ENCODE measurements at places on chromosomes 13 and 19. TPM values are rescaled to one million over a fixed set of nuclear protein-coding genes. Genes with fewer than 3 reads are reported as not detected.

LGALS14 gene
- total RNA-seq, result not detected

GPR12 gene
- total RNA-seq, result not detected

CYP2S1 gene
- 24.9 TPM for total RNA-seq

FPR1 gene
- 0.11 TPM for total RNA-seq

TEX26 gene
- total RNA-seq, result not detected

SLC1A6 gene
- not detected for total RNA-seq

DPF1 gene
- 4.8 TPM for total RNA-seq

CBLC gene
- not detected for total RNA-seq

LDLR gene
- total RNA-seq, result 36.1 TPM

ACER1 gene
- total RNA-seq, result not detected

CEACAM8 gene
- not detected for total RNA-seq

RGL3 gene
- total RNA-seq, result 2.4 TPM

IL4I1 gene
- 1.4 TPM for total RNA-seq

ZNF98 gene
- not detected for total RNA-seq

MCF2L gene
- total RNA-seq, result 0.09 TPM

TMEM238 gene
- 7.0 TPM for total RNA-seq

HSH2D gene
- 0.14 TPM for total RNA-seq

CGB2 gene
- not detected for total RNA-seq

ZNF682 gene
- total RNA-seq, result not detected

CCDC8 gene
- not detected for total RNA-seq

ALOX5AP gene
- total RNA-seq, result 7.1 TPM

ZNF708 gene
- 1.1 TPM for total RNA-seq

SLITRK1 gene
- not detected for total RNA-seq

LILRB4 gene
- not detected for total RNA-seq

CLEC17A gene
- not detected for total RNA-seq

KLK10 gene
- 0.45 TPM for total RNA-seq

EBI3 gene
- 3.1 TPM for total RNA-seq

ZGLP1 gene
- total RNA-seq, result 1.1 TPM

PRR22 gene
- total RNA-seq, result 2.9 TPM

UBE2L5 gene
- not detected for total RNA-seq

MYO1F gene
- total RNA-seq, result 0.31 TPM

ELANE gene
- total RNA-seq, result 0.16 TPM

LSR gene
- 9.4 TPM for total RNA-seq

SBK2 gene
- total RNA-seq, result 1.3 TPM

TRAPPC6A gene
- total RNA-seq, result 41.2 TPM

ZNF470 gene
- 1.5 TPM for total RNA-seq

NLRP7 gene
- total RNA-seq, result not detected
